SJCRH30 (cell line): ENCODE measurements at places on chromosomes 5 and 9. TPM values are rescaled to one million over a fixed set of nuclear protein-coding genes. Genes with fewer than 3 reads are reported as not detected.

GDA gene
- not detected in 2 replicates for total RNA-seq

SPATA31D4 gene
- total RNA-seq = not detected in 2 replicates

PRUNE2 gene
- total RNA-seq = 24.5 and 25.0 TPM in 2 replicates

GMCL2 gene
- total RNA-seq = not detected in 2 replicates

BTNL3 gene
- total RNA-seq = not detected in 2 replicates

- DNase-seq = no peak
Measured at GRCh38 chr9:128061275-128061960, 5.7 kb downstream of the NAIF1 start.

GRCh38 chr5:178068293-178068692 lies 45.0 kb upstream of the N4BP3 start:
- DNase-seq = peak; percentile 94

- no peak for DNase-seq
Measured at GRCh38 chr9:121819428-121820231, 168.2 kb downstream of the DAB2IP start.

DNA sequence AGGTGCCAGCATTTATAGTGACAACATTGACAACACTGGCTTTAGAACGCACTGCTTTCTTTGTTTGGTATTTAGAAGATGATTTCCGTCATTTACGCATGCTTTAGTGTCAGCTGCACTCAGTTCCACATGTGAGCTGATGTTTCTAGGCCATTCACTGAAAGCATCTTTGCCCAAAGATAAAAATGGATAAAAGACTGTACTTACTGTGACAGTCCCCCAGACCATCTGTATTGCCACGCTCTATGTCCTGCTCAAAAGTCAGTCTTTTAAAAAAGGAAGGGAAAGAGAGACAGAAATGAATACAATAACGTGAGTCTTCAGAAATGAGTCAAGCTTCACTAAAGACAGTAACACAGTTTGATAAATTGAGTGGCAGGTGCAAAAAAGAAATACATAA lies 99.3 kb downstream of the SEMA6A start:
- no peak for DNase-seq

DNA sequence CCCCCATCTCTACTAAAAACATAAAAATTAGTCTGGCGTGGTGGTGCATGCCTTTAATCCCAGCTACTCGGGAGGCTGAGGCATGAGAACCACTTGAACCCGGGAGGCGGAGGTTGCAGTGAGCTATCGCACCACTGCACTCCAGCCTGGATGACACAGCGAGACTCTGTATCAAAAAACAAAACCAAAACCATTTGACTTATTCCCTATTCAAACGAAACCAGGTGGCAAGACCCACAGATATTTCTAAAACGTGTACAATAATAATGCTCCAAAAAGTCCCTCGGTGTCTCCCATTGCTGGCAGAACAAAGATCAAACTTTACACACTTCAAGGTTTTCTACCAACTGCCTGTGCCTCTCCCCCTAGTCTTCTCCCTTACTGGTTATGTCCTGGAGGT lies 29.8 kb downstream of the HMGCR start:
- no peak for DNase-seq
